ENCODE measurements at places on chromosomes 5 and 9. TPM values are rescaled to one million over a fixed set of nuclear protein-coding genes. Genes with fewer than 3 reads are reported as not detected.

CDC25C gene
- total RNA-seq, result 3.8 TPM

EIF4E1B gene
- 0.54 TPM for total RNA-seq

CDH12 gene
- 0.26 TPM for total RNA-seq

OTP gene
- not detected for total RNA-seq

DNA sequence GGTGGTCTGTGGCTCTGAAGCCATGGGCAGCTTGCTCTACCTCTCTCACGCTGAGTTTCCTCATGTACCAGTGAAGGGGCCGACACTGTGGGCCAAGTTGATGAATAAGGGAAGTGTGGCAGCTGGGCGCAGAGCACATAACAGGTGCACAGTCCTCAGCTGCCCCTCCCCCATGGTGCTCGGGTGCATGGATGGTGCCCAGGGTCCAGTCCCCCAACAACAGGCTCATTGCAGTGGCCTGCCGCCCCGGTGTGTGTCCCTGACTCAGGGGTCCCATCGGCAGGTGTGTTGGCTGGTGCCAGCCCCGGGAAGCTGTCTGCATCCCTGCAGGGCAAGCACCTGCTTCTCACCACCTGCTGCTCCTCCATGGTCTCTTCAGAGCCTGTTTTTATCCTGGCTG, 36.6 kb downstream of the COL5A1 start:
- no peak for DNase-seq

- DNase-seq, result no peak
Measured at GRCh38 chr9:129867136-129868022, 32.1 kb downstream of the USP20 start.

GRCh38 chr5:9430306-9430705, 115.6 kb downstream of the SEMA5A start:
- DNase-seq, result no peak

GRCh38 chr5:96868603-96869371, 7.5 kb upstream of the ERAP2 start:
- DNase-seq, result peak; percentile 15

Data from endothelial cell (in vitro differentiated cells).